ENCODE measurements at places on chromosomes 5 and 9.

DNA sequence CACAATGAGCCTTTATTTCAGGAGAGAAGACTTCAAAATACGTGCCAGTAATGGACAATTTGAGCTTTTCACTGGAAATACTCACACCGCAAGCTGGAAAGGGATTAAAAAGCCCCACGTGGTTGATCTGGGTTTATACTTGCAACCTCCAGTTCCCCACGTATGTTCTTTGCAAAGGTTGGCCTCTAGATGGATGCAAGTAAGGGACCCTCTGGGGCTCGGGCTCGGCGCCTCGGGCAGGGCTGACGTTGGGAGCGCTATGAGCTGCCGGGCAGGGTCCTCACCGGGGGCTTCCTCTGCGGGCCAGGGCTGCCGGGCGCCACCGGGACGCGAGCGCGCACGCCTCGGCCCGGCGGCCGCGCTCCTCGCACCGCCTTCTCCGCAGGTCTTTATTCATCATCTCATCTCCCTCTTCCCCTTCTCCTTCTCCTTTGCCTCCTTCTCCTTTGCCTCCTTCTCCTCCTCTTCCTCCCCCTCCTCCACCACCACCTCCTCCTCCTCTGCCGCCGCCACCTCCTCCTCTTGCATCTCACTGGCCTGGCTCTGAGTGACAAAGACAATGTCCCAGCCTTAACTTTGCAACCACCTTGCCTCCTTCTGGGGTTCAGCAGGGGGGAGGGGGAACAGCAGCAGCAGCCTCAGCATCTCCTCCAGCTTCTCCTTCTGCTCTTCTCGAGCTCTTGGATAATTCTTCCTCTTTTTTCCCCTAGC, 701 bp upstream of the ZNF462 start:
- peak; percentile 34 for DNase-seq

DNA sequence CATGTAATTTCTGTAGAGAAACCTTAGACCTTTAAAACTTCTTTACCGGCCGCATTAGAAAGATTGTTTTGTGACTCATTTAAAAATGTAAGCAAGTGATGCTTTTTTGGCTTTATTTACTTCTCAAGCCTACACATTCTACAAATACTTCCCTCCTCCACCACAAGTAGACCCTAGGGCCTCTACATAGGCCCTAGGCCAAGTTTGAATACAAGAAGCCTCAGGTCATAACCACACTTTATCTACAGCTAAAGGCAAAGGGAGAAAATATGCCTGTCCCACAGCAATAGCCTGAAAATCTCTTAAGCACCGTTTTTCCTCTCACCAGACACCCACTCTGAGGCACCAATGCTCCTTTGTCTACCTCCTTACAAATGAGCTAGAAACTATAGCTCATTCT, 53.9 kb downstream of the CSNK1A1 start:
- peak; percentile 96 for DNase-seq

GRCh38 chr9:89601306-89601705, 3.5 kb upstream of the GADD45G start:
- no peak for DNase-seq

DNA sequence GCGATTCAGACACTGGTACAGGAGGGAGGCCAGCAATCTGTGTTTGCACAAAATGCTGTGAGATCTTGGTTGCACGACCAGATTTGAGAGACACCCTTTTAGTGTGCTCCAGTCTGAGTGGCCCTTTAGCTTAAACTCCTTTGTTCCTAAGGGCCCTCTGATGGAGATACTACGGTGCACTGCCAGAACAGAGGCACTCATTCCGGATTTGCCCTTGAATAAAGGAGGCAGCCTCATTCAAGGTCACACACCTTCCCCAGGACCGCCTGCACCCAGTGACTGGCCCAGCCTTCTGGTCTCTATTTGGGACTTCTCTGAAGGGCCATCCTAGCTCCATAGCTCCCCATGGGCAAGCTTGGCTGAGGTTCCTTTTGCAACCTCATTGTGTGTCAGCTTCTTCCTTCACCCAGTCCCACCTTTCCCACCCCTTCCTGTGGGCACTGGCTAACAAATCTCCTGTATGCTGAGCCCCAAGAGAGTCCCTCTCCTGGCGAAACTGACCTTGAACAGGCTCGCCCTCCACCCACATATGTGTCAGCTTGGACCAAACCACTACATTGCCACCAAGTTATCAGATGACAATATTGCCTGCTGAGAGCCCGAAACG, 191.7 kb downstream of the GABBR2 start:
- no peak for DNase-seq

DNA sequence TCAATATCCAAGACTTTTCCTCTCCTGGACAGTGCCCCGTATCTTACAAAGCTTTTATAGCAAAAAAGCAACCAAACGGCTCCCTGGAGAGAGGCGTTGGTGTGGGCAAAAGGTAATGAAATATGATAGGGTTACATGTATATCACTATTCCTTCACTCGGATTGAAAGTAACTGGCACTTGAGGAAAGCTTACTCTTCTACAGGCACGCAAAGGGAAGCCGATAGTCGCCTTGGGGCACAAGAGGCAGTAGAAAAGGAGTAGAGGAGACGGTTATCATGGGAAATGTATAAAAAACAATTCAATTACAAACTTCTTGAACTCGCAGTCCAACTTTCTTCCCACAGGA, 1.1 kb downstream of the DIAPH1 start:
- DNase-seq = no peak

DNA sequence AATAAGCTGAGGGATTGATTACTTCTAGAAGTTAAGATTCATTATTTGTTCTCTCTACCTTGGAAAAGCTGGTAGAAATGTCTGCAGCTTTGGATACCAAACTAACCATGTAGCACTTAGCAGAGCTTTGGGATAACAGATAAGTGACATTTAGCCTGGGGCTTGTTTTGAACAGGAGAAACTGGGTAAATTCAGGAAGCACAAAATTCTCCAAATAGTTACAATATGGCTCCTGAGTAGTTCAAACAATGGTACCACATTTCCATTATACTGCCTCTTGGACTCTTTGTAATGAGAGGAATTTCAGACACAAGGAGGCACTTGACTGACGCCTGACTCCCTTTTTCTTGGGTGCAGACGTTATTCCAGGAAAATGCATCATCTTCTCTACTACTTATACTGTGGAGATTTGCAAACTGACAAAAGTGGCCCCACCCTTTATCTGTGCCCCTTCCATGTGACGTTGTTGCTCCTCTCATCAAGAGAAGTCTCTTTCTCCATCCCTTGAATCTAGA, 22.5 kb downstream of the PRUNE2 start:
- no peak for DNase-seq

GRCh38 chr9:130576176-130576575, 3.2 kb upstream of the FUBP3 start:
- no peak for DNase-seq

GRCh38 chr9:137588891-137589290, 1.4 kb downstream of the ZMYND19 start:
- DNase-seq = no peak

DNA sequence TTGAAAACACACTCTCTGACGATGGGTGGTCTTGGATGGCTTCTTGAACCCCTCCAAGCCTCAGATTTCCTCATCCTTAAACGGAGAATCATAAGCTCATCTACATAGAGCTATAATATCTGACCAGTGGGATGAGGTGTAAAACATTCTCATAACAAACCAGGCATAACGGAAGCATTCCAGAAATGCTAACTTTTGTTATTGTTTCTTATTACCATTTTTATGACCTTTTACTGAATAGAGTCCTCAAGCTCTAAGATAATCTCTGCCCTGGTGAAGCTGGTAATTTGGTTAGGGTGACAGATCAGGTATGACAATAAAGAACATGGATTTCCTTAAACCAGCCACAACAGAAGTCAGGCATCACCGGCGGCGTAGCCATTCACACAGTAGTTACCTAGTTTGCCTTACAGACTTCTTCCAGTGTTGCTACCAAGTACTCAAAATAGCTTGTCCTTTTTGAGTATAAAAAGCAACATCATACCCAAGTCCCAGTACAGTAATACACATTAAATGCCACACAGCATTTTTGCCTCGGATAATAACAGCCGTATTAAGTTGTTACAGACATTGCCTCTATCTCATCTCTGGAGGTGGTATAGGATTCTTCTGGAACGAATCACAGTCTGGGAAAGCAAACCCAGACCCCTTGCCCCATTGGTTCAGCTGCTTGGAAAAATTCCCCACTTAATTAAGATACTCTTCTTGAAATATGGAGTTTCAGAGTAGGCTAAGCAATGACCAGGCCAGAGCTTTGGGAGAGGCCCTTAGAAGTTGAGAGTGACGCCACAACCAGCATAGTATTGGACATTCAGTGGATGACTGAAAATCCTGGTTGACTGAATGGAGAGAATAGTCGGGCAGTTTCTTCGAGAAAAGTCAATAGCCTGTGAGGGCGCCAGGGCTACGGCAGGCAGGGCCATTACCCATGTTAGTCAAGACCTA, 252.5 kb downstream of the SLIT3 start:
- DNase-seq = peak; percentile 18

GRCh38 chr5:122985954-122986721, 50.4 kb downstream of the PPIC start:
- DNase-seq = no peak

GRCh38 chr5:58794875-58795274, 212.0 kb downstream of the RAB3C start:
- DNase-seq = no peak

GRCh38 chr9:132970324-132971062, 8.0 kb upstream of the GFI1B start:
- DNase-seq = no peak

DNA sequence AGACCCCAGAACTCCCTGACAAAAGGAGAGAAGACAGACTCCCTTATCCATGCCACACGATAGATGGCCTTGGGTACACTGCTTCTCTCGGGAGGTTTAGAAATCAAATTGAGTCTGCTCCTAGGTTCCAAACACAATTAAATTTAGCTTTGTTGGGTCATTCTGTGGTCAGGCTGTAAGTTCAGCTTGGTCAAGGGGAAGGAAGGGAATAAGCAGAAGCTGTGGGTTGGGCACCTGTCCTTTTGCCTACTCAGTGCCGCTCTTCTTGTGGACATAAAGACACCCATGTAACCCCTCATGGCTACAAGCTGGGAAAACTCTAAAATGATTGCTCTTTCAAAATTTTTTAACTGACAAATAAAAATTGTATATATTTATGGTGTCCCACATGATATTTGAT, 19.1 kb upstream of the AK3 start:
- DNase-seq = no peak

GRCh38 chr5:74056789-74057164, 430.8 kb downstream of the ARHGEF28 start:
- peak; percentile 40 for DNase-seq

DNA sequence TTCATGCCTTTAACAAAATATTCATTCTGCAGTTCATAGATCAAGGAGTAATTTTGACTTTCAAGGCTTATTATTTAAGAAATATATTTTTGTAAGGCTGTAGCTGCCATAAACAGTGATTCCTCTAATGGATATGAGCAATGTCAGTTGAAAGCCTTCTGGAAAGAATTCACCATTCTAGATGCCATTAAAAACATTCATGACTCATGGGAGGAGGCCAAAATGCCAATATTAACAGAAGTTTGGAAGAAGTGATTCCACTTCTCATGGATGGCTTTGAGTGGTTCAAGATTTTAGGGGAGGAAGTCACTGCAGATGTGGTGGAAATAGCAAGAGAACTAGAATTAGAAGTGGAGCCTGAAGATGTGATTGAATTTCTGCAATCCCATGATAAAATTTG, 229.1 kb downstream of the DEPDC1B start:
- DNase-seq = no peak

DNA sequence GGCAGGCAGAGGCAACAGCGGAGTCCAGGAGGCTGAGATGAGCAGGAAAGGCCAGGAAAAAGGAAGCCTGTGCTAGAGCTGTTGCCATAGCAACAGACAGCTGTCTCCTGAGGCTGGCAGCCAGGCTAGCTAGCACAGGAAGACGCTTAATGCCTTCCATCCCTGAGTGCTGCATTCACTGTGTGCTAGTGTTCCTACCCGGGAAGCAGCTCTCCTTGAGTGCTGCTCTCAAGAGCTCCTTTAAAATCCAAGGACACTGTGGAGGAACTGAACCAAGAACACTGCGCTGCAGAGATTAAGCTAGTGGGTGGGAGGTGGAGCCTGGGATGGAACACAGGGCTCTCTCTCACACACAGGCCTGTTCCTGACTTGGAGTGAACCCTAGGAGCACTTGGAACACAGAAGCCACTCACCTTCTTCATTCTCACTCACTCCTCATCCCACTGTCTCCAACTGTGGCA, 53.5 kb upstream of the IL7R start:
- peak; percentile 83 for DNase-seq

GRCh38 chr9:5492965-5493678, 17.2 kb upstream of the PDCD1LG2 start:
- DNase-seq = no peak

DNA sequence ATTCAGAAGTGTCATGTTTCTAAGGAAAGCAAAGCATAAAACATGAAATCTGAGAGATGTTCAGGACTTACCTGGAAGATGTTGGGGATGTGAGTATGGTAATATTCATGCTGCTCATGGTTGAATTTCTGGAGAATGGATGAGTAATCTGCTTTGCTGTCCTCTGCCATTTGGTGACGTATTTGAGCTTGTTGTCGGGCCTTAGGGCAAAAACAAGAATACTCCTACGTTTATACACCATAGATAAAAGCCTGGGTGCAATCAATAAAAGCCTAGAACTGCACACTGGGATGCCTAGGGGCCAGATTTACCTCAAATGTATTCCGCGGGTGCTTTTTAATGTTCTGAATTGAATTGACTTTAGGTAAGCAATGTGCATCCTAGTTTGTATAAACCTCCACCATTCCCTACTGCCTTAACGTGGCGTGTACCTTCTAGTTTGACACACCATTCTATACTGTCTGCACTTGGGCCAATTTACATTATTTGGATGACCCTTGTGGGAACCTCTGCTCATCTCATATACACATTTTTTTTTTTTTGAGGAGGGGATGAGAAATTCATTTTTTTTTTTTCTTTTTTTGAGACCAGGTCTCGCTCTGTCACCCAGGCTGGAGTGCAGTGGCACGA, 94.4 kb downstream of the USP20 start:
- DNase-seq = no peak

DNA sequence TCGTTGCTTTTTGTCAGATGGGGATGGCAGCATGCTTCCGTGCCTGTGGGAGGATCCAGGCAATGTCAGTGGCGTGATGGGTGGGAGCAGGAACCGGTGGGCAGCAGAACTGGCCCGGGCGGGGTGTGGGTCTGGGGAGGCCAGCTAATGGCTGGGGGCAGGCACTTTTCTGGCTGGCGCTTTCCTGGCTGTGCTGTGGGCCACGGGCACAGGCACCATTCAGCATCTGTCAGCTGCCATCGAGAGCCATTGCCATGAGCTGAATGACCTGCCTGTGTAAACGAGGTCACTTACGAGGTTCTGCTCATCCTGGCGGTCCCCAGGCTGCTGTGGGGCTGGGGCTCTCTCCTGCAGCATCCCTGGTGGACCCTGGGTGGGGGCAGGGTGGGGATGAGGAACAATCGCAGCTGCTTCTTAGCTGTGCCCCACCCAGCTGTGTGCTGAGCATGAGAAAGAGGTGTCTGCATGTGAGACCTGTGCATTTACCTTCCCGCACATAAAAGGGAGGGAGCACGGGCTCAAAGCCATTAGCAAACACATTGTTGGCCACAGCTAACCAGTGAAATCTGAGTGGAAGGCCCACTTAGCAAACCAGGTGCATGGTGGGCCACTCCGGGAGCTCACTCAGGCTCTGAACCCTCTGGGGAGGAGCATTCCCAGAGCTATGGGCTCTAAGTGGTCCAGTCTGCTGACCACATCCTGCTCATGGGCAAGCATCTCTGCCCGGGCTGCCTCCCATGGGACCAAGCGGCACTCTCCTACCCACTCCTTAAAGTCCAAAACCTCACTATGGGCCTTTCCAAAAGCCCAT, 41.3 kb upstream of the OLFM1 start:
- DNase-seq = no peak
